ENCODE measurements at places on chromosomes 12 and 14.

GRCh38 chr12:67501362-67501761, 147.2 kb upstream of the DYRK2 start:
- H3K4me3 ChIP-seq: no peak overlapping the region
- no peaks in the 10 kb centered on the region for H3K27me3 ChIP-seq
- H3K27ac ChIP-seq: no peak overlapping the region

DNA sequence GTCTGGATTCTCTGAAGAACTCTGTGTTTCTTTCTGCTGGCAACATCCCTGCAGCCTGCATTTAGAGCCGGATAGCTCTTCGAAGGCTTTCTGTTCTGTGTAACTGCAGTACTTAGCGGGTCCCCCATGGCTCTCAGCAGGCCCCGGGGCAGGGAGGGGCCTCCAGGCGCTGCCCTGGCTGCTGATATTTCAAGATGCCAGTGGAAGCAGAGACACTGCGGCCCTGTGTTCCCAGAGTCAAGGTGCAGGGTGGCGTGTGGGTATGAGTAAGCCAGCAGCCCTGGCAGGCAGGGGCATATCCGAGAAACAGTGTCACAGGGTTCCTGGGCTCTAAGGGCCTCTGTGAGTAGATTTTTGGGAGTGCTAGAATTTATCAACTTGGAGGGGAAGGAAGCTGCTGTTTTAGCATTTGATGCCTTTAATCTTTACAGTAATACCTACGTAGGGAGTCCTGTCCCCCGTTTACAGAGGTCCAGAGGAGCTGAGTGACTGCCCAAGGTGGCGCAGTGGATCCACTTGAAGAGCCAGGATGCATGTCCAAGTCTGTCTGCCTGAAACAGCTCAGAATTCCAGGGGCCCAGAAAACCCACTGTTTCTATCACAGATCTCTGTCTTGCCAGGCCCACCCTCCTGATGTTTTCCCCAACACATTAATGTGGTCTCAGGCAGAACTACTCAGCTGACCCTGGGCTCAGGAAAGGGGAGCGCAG, 16.2 kb downstream of the ESRRB start:
- H3K4me3 ChIP-seq: no peak overlapping the region
- no peaks in the 10 kb centered on the region for H3K27me3 ChIP-seq
- DNase-seq: no peak
- H3K36me3 ChIP-seq: no peaks in the 10 kb centered on the region
- H3K27ac ChIP-seq: no peak overlapping the region

- H3K27ac ChIP-seq: no peak overlapping the region
- H3K4me1 ChIP-seq: no peaks in the 10 kb centered on the region
- DNase-seq: no peak
- no peak overlapping the region for H3K4me3 ChIP-seq
These were observed 33.1 kb upstream of the PTPRO start for GRCh38 chr12:15289192-15289591.

DNA sequence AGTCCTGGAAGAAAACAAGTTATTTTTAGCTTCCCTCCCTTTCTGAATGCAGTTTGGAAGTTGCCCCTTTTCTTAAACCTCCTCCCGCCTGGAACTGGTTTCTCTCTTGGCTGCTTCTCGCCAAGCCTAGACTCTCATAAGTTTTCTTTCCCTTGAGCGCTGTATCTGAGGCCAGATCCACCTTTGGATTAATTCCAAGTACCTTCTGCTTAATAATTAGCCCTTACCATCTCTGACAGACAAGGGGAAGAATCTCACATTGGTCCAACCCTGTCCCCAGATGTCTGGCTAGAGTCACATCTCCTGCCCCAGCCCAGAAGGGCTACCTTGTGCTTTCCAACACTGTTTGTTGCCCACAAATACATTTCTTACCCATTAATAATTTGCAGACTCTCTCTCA, 161.8 kb upstream of the RGS6 start:
- H3K4me1 ChIP-seq: no peaks in the 10 kb centered on the region
- no peak for DNase-seq
- H3K27me3 ChIP-seq: no peaks in the 10 kb centered on the region
- no peak overlapping the region for H3K27ac ChIP-seq
- peaks cover 20% of the 10 kb centered on the region for H3K36me3 ChIP-seq

DNA sequence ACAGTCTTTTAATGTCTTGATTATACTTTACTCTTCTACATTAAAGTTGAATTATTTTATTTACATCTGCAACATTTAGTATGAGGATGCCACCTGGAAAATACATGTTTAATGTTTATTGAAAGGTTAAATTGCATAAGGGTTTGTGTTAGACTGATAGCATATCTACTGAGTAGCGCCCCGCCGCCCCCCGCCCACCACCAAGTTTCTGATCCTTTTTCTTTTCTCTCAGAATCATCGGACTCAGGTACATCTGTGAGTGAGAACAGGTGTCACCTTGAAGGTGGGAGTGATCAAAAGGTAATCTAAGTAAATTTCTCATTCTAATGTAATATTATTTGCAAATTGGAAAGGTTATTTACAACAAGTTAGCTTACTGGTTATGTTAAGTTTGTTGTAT, 16.2 kb downstream of the MDM2 start:
- H3K4me3 ChIP-seq: no peak overlapping the region
- no peak overlapping the region for H3K27ac ChIP-seq
- no peaks in the 10 kb centered on the region for H3K27me3 ChIP-seq
- H3K4me1 ChIP-seq: no peaks in the 10 kb centered on the region
- peaks cover 92% of the 10 kb centered on the region for H3K36me3 ChIP-seq

- no peak overlapping the region for H3K4me3 ChIP-seq
- H3K36me3 ChIP-seq: no peaks in the 10 kb centered on the region
- no peaks in the 10 kb centered on the region for H3K4me1 ChIP-seq
- no peak for DNase-seq
These were observed 283.2 kb downstream of the NUAK1 start for GRCh38 chr12:105855361-105856047.
